ENCODE measurements at places on chromosomes 5 and 9.

DNA sequence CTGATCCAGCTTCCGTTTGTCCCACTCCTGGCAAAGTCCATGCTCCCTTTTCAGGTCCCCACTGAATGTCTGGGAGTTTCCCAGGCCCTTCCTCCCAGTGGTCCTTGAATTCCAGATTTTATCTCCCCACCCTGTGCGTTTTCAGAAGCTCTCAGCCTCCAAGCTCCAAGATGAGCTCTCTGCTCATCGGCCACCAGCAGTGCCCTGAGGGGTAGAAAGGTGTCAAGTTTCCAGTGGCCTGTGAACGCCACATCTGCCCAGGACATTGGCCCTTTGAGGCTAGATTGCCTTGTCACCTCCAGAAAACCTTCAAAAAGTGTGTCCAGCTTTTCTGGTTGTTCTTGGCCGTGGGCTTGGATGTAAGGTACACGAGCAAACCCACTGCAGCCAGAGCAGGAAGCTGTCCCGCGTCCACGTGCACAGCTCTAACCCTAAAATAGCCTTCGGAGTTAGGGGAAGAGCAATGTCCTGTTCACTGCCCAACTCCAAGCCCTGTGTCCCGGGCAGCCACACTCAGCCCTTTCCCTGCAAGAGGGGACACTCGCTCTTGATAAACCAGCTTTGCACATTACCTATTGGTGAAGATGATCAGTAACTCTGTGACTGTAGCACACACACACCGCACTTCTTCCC is 10.9 kb upstream of the LRRC14B start:
- H3K27ac ChIP-seq = no peak overlapping the region
- H3K27me3 ChIP-seq = peaks cover 14% of the 10 kb centered on the region
- no peaks in the 10 kb centered on the region for H3K4me1 ChIP-seq
- no peaks in the 10 kb centered on the region for H3K36me3 ChIP-seq
- ATAC-seq = no peak
- H3K4me3 ChIP-seq = no peak overlapping the region

GRCh38 chr9:14014744-14015143 is 299.2 kb downstream of the NFIB start:
- H3K4me1 ChIP-seq = no peaks in the 10 kb centered on the region
- H3K27me3 ChIP-seq = no peaks in the 10 kb centered on the region
- no peak overlapping the region for H3K27ac ChIP-seq
- no peaks in the 10 kb centered on the region for H3K36me3 ChIP-seq
- no peak overlapping the region for H3K4me3 ChIP-seq
- ATAC-seq = no peak

DNA sequence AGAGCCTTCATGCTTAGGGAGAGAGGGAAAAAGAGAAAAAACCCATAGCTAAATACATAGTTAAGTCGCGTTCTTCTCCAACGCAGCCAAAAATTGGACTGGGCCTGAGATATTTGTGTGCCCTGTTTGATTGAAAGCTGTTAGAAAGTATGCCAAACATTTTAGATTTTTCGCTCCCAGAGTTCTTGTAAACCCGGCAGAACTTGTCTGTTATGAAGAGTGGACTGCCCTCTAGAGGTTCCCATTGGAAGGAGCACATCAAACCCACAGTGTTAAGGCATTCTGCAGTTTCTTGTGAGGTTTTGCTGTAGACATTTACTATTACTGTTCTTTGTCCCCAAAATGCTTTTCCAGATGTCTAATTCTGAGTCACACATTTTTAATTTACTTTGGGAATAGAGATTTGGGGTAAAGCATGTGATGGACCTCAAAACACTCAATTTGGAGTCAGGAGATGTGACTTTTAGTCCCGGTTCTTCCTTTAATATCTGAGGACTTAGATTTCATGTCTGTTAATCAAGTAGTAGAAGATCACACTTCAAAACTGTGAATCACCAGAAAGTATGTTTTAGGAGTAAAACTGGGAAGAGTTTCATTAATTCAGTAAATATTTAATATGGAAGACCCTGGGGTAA is 96.6 kb downstream of the PCSK1 start:
- H3K27ac ChIP-seq = no peak overlapping the region
- H3K36me3 ChIP-seq = no peaks in the 10 kb centered on the region
- peaks cover 17% of the 10 kb centered on the region for H3K27me3 ChIP-seq
- no peak overlapping the region for H3K4me3 ChIP-seq
- H3K4me1 ChIP-seq = no peaks in the 10 kb centered on the region

DNA sequence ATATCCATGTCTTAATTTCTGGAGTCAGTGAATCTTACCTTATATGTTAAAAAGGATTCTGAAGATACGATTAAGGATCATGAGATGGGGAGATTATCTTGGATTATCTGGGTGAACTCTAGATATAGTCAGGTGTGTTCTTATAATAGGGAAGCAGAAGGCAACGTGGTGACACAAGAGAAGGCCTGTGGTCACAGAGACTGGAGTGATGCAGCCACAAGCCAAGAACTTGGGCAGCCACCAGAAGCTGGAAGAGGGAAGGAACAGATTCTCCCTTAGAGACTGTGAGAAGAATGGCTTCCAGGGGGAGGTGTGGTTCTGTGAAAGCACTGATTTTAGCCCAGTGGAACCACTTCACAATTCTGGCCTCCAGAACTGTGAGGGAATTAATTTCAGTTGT is 177.4 kb downstream of the ELAVL2 start:
- H3K4me3 ChIP-seq = no peak overlapping the region
- H3K27me3 ChIP-seq = no peaks in the 10 kb centered on the region
- ATAC-seq = no peak
- H3K36me3 ChIP-seq = no peaks in the 10 kb centered on the region

GRCh38 chr5:35151146-35151920 is 79.0 kb downstream of the PRLR start:
- no peak for ATAC-seq
- H3K4me1 ChIP-seq = no peaks in the 10 kb centered on the region
- H3K36me3 ChIP-seq = no peaks in the 10 kb centered on the region
- H3K27ac ChIP-seq = no peak overlapping the region
- peaks cover 6% of the 10 kb centered on the region for H3K27me3 ChIP-seq
- H3K4me3 ChIP-seq = no peak overlapping the region

- peaks cover 10% of the 10 kb centered on the region for H3K4me1 ChIP-seq
- H3K36me3 ChIP-seq = peaks cover 28% of the 10 kb centered on the region
- no peak overlapping the region for H3K27ac ChIP-seq
Observed at GRCh38 chr5:169942181-169942580, 38.1 kb downstream of the INSYN2B start.

GRCh38 chr9:98539954-98540353 is 168.8 kb downstream of the GABBR2 start:
- H3K27ac ChIP-seq = no peak overlapping the region
- no peaks in the 10 kb centered on the region for H3K36me3 ChIP-seq
- no peaks in the 10 kb centered on the region for H3K4me1 ChIP-seq
- peaks cover 8% of the 10 kb centered on the region for H3K27me3 ChIP-seq
- no peak overlapping the region for H3K4me3 ChIP-seq

GRCh38 chr9:136742591-136743391 is at the start of gene LCN10:
LCN10 (minus strand) TSS chr9:136742940; CDS start chr9:136742903, 37 bp downstream.
- no peaks in the 10 kb centered on the region for H3K36me3 ChIP-seq
- peaks cover 3% of the 10 kb centered on the region for H3K27me3 ChIP-seq
- H3K27ac ChIP-seq = no peak within 1 kb of the TSS
- H3K4me3 ChIP-seq = peak within 1 kb of the TSS; percentile 61

Data from activated T-helper 17 cell treated with anti-CD3 and anti-CD28 coated beads, Interleukin-2, amount 50 U/mL, for 72 hours (primary cell).